ENCODE measurements at places on chromosomes 11 and 22. TPM values are rescaled to one million over a fixed set of nuclear protein-coding genes. Genes with fewer than 3 reads are reported as not detected.

The OR4P4 gene
- not detected for total RNA-seq

The SLC25A18 gene
- total RNA-seq, result 0.32 TPM

The MFRP gene
- total RNA-seq, result not detected

The PACSIN3 gene
- total RNA-seq, result 39.3 TPM

The UBQLN3 gene
- total RNA-seq, result not detected

The ADAMTS15 gene
- 2.2 TPM for total RNA-seq

The ZP1 gene
- total RNA-seq, result not detected

The VSIG2 gene
- total RNA-seq, result under 0.01 TPM

- DNase-seq, result no peak
Measured at GRCh38 chr11:68996376-68997123, 15.8 kb upstream of the MRGPRD start.

- DNase-seq, result no peak
Measured at GRCh38 chr11:113555071-113555619, 79.9 kb upstream of the DRD2 start.

DNA sequence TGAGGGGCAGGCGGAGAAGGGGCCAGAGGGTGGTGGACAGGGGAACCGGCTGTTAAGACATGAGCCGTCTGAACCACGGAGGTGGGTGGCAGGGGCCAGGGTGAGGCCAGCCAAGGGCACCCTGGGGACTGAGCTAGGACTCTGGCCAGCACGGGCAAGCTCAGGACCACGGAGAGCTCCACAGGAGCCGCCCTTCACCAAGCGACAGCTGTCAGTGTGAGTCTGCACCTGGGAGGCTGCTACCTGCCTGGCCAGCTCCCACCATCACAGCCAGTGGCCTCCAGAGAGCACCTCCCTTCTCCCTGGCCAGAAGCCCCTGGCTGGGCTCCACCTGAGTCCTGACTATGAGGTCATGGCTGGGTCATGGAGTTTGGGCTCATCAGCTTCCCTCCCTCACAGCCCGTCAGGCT is 21.6 kb downstream of the MGAT3 start:
- no peak for DNase-seq

DNA sequence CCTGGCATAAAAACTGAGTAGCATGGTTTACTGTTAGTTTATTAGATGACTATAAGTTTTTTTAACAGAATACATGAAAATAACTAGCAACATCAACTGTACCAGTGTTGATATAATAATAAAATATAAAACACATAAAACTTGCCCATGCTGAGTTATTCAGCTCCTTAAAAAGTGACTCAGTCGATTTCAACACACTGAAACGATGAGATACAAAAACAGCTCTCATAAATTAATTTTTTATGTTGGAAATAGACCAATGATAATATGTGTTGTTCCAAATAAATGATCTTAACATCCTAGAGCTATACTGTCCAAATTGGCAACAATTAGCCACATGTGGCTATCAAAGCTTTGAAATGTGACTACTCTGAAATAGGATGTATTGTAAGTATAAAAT is 15.9 kb downstream of the PDGFD start:
- peak; percentile 59 for DNase-seq

DNA sequence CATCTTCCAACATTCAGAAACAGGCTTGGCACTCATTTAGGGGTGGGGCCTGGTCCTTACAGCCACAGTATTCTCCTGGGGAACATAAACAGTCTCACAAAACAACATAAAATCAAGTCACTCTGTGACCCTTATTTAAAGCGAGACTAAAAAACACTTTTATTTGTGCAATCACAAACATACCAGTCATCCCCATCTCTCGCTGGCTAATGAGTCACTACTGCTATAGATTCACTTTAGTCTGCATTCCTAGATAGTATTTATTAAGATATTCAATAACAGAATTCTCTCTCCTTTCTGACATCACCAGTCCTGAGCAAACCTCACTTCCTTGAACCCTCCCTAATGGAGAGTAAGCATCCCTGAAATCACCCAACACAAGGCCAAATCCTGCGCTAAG is 68.0 kb downstream of the ZBTB44 start:
- DNase-seq, result peak; percentile 14

GRCh38 chr11:65492637-65493366 is 6.0 kb upstream of the MALAT1 start:
- peak; percentile 93 for DNase-seq

GRCh38 chr22:41075946-41076345 is 16.4 kb upstream of the EP300 start:
- no peak for DNase-seq

GRCh38 chr22:29580200-29580810 is 608 bp downstream of the NIPSNAP1 start:
- no peak for DNase-seq

GRCh38 chr11:28999620-29000019 is 891.4 kb downstream of the METTL15 start:
- no peak for DNase-seq

DNA sequence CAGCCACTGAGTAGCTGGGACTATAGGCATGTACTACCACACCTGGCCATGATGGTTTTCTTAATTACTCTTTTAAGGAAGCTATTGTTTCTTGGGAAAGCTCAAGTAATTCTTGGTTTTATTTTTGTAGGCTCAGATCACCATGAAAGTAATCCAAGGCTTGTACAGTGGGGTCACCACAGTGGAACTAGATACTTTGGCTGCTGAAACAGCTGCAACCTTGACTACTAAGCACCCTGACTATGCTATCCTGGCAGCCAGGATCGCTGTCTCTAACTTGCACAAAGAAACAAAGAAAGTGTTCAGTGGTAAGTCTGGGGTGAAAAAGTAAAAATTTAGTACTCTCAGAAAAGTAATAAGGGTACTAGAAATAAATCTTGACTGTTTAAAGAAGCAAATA is 11.3 kb downstream of the RRM1 start:
- DNase-seq, result no peak

GRCh38 chr11:1351278-1351937 is 38.3 kb upstream of the BRSK2 start:
- DNase-seq, result no peak

DNA sequence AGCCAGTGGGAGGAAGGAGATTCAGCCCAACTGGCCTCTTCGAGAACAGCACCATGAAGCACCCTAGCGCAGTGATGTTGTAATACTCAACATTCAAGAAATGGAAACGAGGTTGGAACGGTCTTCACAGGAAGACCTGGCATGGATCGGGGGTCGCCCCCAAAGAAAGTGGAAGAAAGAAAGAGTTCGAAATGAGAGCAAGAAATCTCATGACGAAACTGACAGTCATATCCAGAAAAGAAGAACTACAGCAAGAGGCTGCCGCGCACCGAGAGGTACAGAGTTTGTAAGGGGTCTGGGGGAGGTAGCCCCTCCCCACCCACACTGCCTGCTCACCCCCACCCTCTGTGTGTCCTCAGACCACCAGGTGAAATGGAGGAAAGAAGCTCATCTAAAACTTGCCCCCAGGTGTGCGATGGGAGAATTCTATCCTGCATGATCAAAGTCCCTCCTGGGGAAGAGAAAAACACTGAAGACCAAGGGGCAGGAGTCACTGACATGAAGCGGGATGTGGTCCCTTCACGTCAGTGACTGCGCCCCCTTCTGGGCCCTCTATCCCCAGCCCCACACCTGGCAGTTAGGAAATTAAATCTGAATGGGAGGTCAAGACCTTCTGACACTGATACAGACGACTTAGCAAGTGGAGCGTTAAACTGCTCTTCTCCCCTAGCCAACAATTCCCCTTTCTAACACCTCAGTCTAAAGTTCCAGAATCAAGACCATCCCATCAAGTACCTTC is 52.9 kb upstream of the SPATA19 start:
- no peak for DNase-seq

- peak; percentile 47 for DNase-seq
Measured at GRCh38 chr11:69301455-69302401, 7.8 kb downstream of the MYEOV start.

DNA sequence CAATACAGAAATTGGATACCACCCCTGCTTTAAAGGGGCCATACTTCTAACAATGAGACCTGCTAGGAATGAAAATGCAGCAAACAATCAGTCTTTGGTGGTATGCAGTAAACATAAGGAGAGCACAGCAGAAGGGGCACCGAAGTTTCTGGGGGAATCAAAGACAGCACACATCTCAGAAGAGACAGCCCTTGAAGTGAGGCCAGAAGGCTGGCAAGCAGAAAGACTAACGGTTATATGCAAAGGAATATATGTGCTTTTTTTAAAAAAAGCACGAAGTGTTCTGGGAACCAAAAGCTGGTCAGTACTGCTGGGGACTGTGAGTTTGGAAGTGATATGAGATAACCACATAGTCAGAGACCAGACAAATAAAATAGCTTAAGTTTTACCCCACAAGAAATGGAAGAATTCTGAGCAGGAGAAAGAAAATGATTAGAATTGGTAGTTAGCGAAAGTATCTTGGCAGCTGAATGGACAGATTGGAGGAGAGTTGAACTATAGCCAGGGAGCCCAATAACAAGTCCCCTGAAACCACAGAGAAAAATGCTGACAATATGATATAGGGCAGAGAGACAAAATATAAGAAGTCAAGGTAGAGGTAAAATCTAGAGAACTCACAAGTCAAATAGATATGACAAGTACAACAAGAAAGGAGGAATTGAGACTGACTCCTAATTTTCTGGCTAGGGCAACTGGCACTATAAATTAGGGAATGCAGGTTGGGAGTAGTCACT is 125.7 kb downstream of the MRTFA start:
- no peak for DNase-seq

DNA sequence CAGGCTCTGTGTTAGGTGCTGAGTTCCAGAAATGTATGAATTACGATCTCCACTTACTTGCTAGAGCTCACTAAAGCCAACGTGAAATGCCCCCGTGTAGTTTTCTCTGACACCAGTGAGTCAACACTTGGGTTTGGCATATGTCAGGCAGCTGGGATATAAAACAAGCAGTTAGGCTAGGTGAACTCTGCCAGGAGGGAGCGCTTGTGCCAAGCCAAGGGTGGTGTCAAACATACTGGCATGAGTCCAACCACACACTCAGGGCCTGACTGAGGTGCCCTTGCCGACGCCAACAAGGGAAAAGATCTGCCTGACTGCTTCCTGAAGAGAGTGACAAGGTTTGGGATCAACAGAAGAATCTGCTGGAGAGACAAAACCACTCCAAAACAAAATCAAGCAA is 167.8 kb upstream of the NARS2 start:
- DNase-seq, result no peak

DNA sequence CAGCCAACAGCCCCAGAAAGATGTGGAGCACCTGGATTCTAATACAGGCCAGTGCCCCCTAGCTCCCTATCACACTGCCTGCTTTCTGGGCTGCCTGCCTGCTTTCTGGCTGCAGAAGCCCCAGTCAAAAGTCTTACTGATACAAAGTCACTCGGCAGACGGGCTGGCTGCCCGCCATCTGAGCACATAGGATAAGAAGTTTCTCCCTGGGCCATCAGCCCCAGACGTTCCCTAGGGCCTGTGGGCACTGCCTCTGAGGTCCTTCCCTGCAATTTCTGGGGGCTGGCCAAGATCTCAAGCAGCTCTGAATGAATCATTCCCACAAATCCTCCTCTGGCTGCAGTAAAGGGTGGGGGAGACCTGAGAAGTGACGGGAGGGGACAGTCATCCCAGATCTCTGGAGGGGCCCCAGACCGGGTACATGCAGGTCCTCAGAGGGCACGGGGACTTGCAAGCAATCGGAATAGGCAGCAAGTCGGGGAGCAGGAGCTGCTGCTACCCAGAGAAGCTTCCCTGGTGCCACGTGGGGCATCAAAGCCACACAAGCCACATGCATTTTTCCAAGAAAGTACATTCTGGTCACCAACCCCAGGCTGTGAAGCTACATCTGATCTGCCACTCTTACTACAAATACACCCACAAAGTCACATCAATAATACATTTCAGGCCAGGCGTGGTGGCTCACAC is 4.7 kb downstream of the TPST2 start:
- peak; percentile 82 for DNase-seq
